Osteoblast (primary cell): ENCODE measurements at places on chromosomes 16 and 17. TPM values are rescaled to one million over a fixed set of nuclear protein-coding genes. Genes with fewer than 3 reads are reported as not detected.

DNA sequence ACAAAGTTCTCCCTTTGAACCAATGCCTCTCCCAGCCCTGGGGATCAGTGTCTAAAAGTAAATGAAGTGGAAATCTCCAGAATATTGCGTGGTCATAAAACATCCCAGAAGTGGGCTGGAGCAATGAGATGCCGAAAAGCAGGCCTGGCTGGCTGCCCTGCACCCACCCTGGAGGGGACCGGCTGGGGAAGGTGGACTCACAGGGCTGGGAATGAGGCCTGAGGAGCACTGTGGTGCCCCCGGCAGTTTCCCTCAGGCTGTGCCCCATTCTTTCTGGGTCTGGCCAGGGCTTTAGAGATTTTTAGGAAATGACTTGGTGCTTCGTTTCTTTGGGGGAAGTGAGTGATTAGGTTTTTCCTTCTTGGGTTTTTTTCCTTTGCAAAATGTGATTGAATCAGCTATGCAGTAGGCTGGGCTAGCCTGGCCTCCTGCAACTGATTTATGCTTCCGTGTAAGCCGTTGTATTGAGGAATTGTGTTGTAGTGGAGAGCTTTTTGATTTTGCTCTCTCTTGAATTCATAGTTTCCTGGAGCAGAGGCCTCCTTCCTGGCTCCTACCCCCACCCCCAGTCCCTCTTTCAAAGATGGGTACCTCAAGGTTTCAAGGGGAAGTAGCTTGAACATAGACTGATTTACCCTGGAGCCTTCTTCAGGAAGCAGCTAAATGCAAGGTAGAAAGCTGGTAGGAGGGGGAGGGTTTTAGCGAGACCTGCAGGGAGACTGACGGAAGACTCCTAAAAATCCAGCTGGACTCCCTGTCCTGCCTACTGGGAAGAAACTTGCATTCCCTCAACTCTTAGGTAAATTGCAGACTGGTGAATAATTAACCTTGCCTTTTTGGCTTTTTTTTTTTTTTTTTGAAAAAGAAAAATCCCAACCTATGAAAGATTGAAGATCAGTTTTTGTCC lies 170.2 kb downstream of the RAB11FIP4 start:
- peak; percentile 95 for DNase-seq
- H3K27ac ChIP-seq: peak overlapping the region; percentile 82
- H3K27me3 ChIP-seq: no peaks in the 10 kb centered on the region

The GGNBP2 gene
- total RNA-seq: 61.9 and 67.2 TPM in 2 replicates

- no peaks in the 10 kb centered on the region for H3K27me3 ChIP-seq
- no peaks in the 10 kb centered on the region for H3K4me1 ChIP-seq
- H3K27ac ChIP-seq: no peak overlapping the region
- H3K36me3 ChIP-seq: no peaks in the 10 kb centered on the region
- no peak for DNase-seq
Observed at GRCh38 chr16:55521792-55522191, 12.9 kb downstream of the LPCAT2 start.

GRCh38 chr17:75411328-75412067 lies 6.0 kb upstream of the GRB2 start:
- peaks cover 6% of the 10 kb centered on the region for H3K4me1 ChIP-seq
- no peaks in the 10 kb centered on the region for H3K36me3 ChIP-seq
- H3K27ac ChIP-seq: no peak overlapping the region
- no peak overlapping the region for H3K4me3 ChIP-seq

The ERI2 gene
- 20.6 and 21.0 TPM in 2 replicates for total RNA-seq
